Midbrain (tissue), 1 donor: ENCODE measurements at places on chromosomes 5 and 9.

DNA sequence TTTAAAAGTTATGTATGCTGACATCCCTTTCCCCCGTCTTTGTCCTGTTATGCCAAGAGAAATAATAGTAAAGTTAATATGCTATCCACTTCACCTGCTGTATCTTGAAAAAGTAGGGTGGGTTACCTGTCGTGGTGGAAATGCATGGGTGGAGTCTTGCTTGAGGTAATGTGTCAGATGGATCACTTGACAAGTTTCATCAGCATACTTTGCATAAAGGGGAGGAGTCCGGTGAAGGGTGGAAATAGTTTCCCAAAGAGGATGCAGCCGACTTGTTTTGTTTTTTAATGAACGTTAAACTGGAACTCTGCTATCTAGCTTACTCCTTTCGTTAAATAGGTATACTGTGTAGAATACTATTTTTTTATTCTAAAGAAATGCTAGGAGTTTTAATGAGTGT lies 9.0 kb upstream of the DMRT3 start:
- DNase-seq = no peak

DNA sequence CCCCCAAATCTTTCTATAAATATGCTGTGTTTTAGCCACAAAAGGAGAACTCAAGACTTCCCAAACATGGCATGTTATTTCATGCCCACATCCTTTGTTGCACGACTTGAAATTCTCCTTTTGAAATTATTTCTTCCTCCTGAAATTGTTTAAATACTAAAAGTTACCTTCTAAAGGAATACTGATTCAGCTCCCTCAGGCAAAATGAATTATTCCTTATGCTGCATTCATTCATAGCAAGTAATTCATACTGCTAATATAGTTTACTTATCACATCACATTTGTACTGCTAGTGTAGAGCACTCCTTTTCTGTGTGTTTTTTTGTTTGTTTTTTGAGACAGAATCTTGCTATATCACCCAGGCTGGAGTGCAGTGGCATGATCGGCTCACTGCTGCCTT lies 45.7 kb downstream of the BHMT start:
- DNase-seq = no peak

GRCh38 chr5:158967541-158967940 lies 132.2 kb downstream of the EBF1 start:
- DNase-seq = no peak

DNA sequence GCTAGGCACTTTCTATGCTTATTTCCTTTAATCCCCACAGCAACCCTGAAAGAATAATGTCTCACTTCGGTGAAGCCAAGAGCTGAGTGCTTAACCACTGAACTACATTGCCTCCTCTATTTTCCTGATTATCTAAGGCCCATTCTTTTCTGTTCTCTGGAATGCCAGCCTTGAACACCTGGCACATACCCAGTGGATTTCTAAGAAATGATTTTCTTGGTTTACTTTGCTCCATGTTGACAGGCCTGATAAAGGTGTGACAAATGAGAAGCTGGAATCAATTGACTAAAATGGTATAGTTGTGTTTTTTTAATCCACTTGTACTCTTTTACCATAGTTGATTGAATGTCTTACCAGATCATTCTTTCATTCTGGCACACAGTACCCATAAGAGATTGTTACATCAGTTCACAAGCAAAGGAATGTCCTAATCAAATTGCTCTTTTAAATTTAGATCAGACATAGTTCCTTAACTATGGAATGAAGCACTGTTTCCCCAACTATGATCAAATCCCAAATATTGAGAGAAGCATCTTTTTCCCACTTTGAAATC lies 9.0 kb upstream of the ENC1 start:
- DNase-seq = no peak

- DNase-seq = no peak
These were observed 29.5 kb downstream of the KCNN2 start for GRCh38 chr5:114391321-114391720.
